ENCODE measurements at places on chromosomes 13 and 19. TPM values are rescaled to one million over a fixed set of nuclear protein-coding genes. Genes with fewer than 3 reads are reported as not detected.

- no peak for DNase-seq
Measured at GRCh38 chr13:78758549-78758948, 99.6 kb upstream of the OBI1 start.

Gene TEX29
- total RNA-seq: not detected

Gene IGSF23
- total RNA-seq: not detected

- DNase-seq: no peak
Measured at GRCh38 chr13:94646904-94647303, 45.2 kb downstream of the GPR180 start.

Gene ZNF865
- 11.1 TPM for total RNA-seq

DNA sequence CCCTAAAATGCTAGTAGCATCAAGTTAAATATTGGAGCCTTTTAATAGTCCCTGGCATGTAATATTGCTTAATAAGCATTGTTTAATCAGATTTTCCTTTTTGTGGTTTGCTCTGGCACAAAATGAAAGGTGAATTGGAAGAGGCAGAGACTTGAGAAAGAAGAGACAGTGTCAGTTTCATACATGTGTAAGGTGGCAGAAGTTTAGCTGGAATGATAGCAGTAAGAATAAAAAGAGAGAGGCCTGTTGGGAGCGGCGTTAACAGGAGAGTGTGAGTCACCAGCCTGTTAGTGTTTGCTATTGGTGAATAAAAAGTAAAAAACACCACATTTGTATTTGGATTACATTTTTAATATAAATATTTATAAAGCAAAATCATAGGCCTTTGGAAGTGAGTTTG, 145.3 kb downstream of the PDS5B start:
- DNase-seq: no peak

- no peak for DNase-seq
Measured at GRCh38 chr13:60139272-60139671, 24.5 kb downstream of the DIAPH3 start.

GRCh38 chr19:15563325-15563794, 51.7 kb upstream of the CYP4F8 start:
- no peak for DNase-seq

DNA sequence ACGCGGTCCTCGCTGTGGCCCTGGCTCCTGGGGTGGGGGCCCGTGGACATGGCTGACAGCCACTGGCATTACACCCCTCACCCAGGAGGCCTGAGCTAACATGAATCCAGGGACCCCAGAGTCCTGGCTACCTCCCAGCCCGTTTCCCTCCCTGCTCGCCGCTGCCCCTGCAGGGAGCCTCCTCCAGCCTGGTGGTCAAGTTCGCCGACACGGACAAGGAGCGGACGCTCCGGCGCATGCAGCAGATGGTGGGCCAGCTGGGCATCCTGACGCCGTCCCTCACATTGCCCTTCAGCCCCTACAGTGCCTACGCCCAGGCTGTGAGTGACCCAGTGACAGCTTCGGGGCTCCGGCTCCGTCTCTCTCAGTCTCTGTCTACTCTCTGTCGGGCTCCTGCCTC, 56.6 kb downstream of the CELF5 start:
- DNase-seq: no peak

Gene CLDND2
- total RNA-seq: not detected

DNA sequence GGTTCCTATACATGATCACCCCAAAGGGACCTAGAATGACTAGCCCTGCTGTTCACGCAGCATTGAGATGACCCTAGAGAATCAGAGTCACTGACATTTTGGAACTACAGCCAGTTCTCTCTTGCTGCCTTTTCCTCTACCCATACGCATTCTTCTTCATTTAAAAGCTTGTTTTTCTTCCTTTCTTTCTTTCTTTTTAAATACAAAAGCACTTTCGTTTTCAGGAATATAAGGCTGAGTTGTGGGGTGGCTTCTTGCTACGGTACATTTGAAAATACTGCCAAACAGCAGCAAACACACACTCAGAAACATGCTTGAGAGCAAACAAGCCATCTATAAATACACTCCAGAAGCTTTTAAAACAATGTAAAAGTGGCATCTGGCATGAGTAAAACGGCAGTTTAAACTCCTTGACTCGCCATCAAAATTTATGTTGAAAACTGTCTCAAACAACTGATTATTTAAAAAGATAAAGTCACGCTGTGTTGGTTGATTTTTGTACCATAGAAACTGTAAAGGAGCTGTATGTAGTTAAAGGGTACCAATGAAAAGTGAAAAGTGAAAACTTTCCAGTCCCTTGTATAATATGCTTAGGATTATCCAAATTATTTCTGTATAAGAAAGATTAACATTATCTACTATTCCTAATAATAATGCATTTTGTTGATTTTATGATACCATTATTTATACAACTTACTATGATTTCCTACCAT, 95.6 kb downstream of the PCDH9 start:
- no peak for DNase-seq

GRCh38 chr19:12784871-12785430, 6.3 kb upstream of the JUNB start:
- DNase-seq: peak; percentile 27

Gene KIR3DL2
- total RNA-seq: 0.19 TPM

DNA sequence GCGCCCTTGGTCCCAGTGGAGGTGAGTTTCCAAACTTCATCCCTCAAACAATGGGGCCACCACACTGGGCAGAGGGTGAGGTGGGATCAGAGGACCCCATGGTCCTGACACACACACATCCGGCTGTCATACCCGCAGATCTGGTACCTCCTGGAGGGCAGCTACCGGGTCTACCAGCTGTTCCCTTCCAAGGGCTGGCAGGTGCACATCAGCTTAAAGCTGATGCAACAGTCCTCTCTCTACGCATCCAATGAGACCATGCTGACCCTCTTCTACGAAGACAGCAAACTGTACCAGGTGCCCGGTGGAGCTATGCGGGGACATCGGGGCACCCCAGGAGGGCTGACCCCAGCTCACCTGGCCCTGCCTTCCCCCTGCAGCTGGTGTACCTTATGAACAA, 14.0 kb upstream of the PSMD8 start:
- no peak for DNase-seq

Gene SIGLEC5
- not detected for total RNA-seq

- DNase-seq: no peak
Measured at GRCh38 chr19:40640744-40641143, 39.6 kb downstream of the LTBP4 start.

Gene FBXW9
- total RNA-seq: 21.4 TPM

DNA sequence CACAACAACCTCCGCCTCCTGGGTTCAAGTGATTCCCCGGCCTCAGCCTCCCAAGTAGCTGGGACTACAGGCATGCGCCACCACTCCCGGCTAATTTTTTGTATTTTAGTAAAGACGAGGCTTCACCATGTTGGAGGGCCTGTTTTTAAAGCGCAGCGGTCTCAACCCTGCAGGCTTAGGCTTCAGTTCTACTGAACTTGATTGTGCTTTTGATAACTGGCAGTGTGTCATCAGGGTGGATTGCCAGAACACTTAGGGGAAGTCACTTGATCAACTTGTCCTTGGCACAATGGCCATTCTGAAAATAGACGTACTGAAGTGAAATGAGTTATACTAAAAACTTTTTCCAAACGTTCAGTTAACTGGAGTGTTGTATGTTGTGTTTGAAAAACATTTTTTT, 472.2 kb downstream of the KLF5 start:
- DNase-seq: no peak

- no peak for DNase-seq
Measured at GRCh38 chr13:92512852-92513251, 713.8 kb upstream of the GPC6 start.

- DNase-seq: no peak
Measured at GRCh38 chr13:42650506-42650905, 76.6 kb downstream of the TNFSF11 start.

- no peak for DNase-seq
Measured at GRCh38 chr19:32066056-32066455, 279.4 kb upstream of the ZNF507 start.

DNA sequence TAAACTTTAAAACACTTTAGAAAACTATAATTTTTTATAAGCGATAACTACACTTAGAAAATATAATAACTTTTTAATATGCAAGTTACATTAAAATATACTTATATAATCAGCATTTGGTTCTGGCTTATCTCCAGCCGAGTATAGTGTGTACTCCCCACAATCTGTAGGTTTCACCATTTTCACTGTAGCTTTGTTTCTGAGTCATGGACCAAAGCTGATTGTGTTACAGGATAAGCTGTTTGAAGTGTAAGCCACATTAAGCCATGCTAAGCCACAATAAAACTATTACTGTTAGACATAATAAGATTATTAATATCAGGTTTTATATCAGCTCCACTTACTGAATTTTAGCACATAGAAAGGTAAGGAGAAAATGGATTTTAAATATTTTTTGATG, 43.8 kb downstream of the CCDC122 start:
- no peak for DNase-seq

DNA sequence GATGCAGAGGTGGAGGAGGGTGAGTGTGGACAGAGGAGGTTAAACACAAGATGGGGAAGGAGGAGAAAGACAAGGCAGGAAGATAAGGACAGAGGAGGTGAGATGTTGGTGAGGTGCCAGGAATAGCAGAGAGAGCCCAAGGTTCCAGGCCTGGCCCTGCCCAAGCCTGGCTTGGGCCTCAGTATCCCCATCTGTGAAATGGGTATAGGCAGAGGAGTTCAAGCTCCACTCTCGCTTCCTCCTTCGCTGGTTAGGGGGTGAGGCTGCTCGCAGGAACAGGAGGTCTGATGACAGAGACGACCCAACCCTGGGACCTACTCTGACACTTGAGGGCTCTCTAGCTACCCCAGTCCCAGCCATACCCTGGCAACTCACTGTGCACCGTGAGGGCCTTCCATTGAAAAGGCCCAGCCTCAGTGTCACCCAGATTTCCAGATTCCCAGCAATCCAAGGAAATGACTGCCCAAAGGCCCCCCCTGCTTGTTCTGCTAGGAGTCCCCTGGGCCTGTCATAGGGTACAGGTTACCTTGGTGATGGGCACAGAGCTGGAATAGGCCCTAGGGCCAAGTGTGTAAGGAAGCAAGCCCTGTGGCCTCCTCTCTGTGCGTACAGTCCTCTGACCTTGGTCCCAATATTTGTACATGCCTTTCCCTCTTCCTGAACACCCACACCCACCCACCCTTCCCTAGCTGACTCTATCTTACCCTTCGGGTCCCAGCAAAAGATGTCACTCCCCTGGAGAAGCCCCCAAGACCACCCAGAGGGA, 8.6 kb upstream of the ANGPTL8 start:
- no peak for DNase-seq

Gene WDR62
- total RNA-seq: 1.3 TPM

DNA sequence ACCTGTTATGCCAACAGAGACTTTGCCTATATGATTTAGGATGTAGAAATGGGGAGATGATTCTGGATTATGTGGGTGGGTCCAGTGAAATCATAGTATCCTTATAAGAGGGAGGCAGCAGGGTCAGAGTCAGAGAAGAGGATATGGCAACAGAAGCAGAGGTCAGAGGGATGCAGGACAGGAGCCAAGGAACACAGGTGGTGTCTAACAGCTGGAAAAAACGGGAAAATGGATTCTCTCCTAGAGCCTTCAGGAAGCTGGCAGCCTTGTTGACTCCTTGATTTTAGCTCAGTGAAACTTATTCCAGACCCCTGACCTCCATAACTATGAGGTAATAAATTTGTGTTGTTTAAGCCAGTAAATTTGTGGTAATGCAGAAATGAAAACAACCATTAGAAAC, 28.8 kb upstream of the OXGR1 start:
- DNase-seq: no peak

- no peak for DNase-seq
Measured at GRCh38 chr13:55190996-55191395, 1949.7 kb upstream of the PRR20A start.

Gene CYSLTR2
- 2.0 TPM for total RNA-seq

DNA sequence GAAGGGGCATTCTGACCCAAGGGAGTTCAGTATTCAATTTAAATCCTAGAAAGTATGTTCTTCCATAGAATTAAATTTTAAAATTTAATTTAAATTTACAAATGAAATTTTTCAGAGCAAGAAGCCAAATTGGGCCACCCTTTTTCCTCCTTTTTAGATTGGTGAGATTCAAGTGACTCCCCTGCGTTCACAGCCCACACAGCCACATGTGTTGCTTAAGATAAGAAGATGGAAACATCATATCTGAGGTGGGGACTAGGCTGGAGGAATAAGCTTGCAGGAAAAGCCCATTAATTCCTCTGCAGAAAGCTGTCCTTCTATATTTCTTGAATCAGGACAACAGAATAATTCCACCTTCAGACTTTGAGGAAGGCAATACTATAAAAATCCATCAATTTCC, 392.7 kb upstream of the ZNF507 start:
- DNase-seq: no peak

DNA sequence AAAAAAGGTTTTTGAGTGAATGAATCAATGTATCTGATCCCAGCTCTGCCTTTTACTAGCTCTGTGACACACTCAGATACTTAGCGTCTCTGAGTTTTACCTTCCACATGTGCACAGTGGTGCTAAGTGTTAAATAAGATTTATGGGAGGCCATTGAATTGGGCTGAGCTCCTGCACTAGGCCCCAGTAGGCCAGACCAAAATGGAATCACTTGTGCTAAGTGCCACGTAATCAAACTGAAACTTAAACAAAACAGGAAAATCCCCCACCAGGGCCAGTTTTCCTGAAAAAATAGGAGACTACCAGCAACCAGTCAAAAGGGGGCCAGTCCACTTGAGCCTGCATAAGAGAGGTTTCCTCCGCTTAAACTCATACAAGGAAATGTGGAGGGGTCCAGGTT, 40.9 kb downstream of the GJA3 start:
- DNase-seq: peak; percentile 37

Gene MYH14
- 201 TPM for total RNA-seq

- DNase-seq: peak; percentile 90
Measured at GRCh38 chr13:91348906-91349435, 1.5 kb downstream of the MIR17HG start.

- no peak for DNase-seq
Measured at GRCh38 chr19:18541258-18541991, 1.9 kb downstream of the FKBP8 start.

- no peak for DNase-seq
Measured at GRCh38 chr13:42973581-42973980, 18.5 kb downstream of the EPSTI1 start.

Gene KCTD12
- total RNA-seq: 21.8 TPM

DNA sequence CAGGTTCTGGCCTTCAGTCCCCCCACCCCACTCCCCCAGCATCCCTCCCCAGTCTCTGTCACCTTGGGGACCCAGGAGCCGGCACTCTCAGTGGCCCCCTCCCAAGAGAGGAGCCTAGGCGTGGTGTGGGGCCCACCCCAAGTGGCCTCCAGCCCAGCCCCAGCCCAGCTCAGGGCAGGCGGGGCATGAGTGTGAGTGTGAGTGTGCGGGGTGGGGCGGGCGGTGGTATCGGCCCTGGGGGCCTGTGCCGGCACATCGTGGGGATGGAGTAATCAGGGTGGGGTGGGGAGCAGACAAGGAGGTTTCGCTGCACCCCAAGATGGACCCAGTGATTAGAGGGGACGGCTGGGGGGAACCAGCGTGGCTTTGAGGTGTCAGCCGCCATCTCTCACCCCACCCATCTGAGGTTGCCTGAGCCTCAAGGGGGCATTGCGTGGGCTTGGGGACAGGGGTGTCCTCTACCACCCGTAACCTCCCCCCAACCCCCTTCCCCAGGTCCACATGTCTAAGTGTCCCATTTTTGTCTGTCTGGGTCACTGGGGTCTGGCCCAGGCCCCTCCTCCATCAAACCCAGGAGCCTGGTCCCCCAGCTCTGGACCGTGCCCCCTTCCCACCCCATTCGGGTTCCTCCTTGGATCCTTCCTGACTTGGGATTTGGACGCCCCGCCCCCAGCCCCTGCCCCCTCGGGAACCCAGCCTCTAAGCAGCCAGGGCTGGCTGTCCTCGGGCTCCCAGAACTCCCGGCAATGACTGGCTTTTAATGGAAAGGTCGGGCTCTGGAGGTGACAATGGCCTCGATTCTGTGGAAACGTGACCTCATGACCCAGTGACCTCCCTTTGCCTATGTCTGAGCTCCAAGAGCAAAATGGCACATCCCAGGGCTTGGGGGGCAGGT, 6.9 kb upstream of the SULT2B1 start:
- no peak for DNase-seq

Gene ZNF726
- 12.8 TPM for total RNA-seq

Gene AZU1
- total RNA-seq: 0.76 TPM
